ENCODE measurements at places on chromosomes 4 and X. TPM values are rescaled to one million over a fixed set of nuclear protein-coding genes. Genes with fewer than 3 reads are reported as not detected.

Gene CYP2U1
- 3.1 TPM for total RNA-seq

Gene EFHC2
- total RNA-seq = not detected

Gene S100G
- total RNA-seq = not detected

Gene PAGE2B
- total RNA-seq = not detected

Data from activated CD8-positive, alpha-beta memory T cell treated with anti-CD3 and anti-CD28 coated beads for 36 hours (primary cell).